ENCODE measurements at places on chromosomes 7 and 10.

- peaks cover 3% of the 10 kb centered on the region for H3K4me1 ChIP-seq
- no peaks in the 10 kb centered on the region for H3K36me3 ChIP-seq
- no peak overlapping the region for H3K27ac ChIP-seq
- DNase-seq, result no peak
- no peak overlapping the region for H3K4me3 ChIP-seq
Measured at GRCh38 chr7:121440857-121441503, 44.9 kb upstream of the FAM3C start.

GRCh38 chr7:73768641-73769480, 1.2 kb downstream of the CLDN3 start:
- no peak overlapping the region for H3K27ac ChIP-seq
- H3K36me3 ChIP-seq, result no peaks in the 10 kb centered on the region
- H3K27me3 ChIP-seq, result no peaks in the 10 kb centered on the region
- H3K4me3 ChIP-seq, result peak overlapping the region; percentile 18

DNA sequence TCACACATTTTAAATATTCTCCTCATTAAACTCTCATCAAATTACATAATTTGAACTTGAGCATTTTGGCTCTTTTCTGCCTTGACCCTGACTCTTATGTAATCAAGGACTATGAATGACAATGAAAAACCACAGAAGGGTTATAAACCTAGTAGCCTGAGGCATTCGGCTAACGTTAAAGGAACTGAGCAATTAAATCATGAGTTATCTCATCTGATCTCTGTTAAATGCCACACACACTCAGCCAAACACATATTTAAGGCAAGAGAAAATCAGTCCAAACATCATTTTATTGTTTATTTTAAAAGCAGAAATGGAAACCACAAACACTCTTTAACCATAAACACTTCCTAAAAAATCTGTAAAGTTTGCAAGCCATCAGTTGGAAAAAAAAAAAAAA, 204.3 kb downstream of the DGKI start:
- no peaks in the 10 kb centered on the region for H3K27me3 ChIP-seq
- no peaks in the 10 kb centered on the region for H3K36me3 ChIP-seq
- no peak overlapping the region for H3K4me3 ChIP-seq
- H3K4me1 ChIP-seq, result no peaks in the 10 kb centered on the region

DNA sequence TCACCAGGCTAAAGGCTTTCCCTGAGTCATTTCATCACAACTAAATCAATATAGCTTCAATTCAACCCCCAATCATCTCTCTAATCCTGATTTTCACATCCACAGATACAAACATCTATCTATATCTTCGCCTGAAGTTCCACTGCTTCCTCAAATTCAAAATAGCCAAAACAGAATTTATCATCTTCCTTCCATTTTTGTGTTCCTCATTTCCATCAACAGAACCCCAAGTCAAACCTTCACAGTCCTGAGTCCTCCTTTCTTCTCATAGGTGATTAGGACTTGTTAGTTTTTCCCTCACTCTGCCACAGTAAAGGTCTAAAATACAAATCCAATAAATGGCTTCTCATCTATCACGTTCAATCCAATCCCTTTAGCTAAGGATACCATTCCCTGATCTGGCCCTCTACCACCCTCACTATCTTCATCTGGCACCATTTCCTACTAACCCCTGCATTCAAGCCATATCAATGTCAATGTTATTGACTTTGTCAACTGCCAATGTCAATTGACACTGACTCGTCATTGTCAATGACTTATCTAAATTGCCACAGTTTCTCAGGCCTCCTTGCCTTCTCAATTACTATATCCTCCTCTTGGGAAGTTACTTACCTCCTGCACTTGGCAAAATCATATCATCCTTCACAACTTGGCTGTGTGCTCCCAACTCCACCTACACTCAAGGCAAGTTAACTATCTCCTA, 2.6 kb downstream of the HYCC1 start:
- no peak for DNase-seq
- no peak overlapping the region for H3K4me3 ChIP-seq
- H3K27me3 ChIP-seq, result no peaks in the 10 kb centered on the region
- no peak overlapping the region for H3K27ac ChIP-seq

DNA sequence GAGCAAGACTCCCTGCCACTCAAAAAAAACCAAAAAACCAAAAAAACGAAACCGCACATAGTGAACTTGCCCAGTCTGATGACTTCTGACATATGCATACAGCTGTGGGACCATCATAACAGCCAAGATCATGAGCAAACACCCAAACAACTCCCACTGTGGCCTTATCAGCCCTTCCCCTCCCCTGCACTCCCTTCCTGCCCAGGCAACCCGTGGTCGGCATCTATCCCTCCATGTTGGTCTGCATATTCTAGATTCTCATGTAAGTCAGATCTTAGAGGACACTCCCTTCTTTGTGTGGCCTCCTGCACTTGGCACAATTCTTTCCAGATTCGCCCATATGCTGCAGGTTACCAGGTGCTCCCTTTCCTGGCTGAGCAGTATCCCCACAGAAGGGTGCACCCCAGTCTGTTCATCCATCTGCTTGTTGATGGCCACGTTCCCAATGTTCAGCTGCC, 72.8 kb downstream of the GNA12 start:
- no peak for DNase-seq
- peak overlapping the region; percentile 5 for H3K27ac ChIP-seq
- H3K36me3 ChIP-seq, result no peaks in the 10 kb centered on the region
- peaks cover 4% of the 10 kb centered on the region for H3K4me1 ChIP-seq

- H3K4me1 ChIP-seq, result no peaks in the 10 kb centered on the region
- no peak for DNase-seq
- no peaks in the 10 kb centered on the region for H3K36me3 ChIP-seq
- no peaks in the 10 kb centered on the region for H3K27me3 ChIP-seq
Measured at GRCh38 chr7:98210513-98211220, 572 bp upstream of the BHLHA15 start.

DNA sequence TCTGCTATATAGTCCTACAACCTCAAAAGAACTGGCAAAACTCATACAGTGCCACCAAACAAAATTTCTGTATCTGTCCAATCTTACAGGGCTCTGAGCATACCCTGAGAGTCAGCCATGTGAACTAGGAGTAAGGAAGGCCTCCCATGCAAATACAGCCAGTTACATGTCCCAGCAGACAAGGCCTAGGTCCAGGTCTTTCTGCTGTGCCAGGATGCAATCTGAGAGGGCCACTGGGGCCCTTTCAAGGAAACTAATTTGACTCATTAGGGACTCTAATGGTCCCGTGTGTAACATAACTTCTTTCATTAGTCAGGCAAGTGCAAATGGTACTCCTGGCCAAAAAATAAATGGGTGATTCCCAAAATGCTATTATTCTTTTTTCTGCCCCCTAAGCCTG, 17.9 kb upstream of the HIBADH start:
- no peak overlapping the region for H3K4me3 ChIP-seq
- no peak for DNase-seq
- H3K36me3 ChIP-seq, result no peaks in the 10 kb centered on the region
- H3K27me3 ChIP-seq, result no peaks in the 10 kb centered on the region

DNA sequence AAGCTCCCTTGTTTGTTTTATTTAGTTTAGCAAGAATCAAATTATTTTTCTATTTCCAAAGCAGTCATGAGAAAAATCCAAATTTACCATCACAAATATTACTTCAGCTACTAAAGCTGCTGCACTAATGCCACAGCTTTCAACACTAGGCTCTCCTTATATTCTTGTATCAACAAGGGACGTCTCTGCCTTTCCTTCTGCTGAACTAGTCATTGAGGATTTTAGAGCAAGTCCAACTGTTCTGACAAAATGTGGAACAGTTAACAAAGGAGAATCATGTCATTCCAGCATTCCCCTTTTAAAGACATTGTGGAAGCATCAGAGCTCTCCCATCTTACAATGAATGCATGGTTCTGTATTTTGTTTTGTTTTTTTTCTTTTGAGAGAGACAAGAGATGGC, 28.6 kb downstream of the FAM13C start:
- H3K27ac ChIP-seq, result no peak overlapping the region
- H3K36me3 ChIP-seq, result no peaks in the 10 kb centered on the region
- no peaks in the 10 kb centered on the region for H3K27me3 ChIP-seq
- peaks cover 15% of the 10 kb centered on the region for H3K4me1 ChIP-seq

- DNase-seq, result no peak
- no peak overlapping the region for H3K27ac ChIP-seq
- no peaks in the 10 kb centered on the region for H3K36me3 ChIP-seq
- no peaks in the 10 kb centered on the region for H3K4me1 ChIP-seq
Measured at GRCh38 chr7:39892361-39892760, 57.7 kb upstream of the CDK13 start.

DNA sequence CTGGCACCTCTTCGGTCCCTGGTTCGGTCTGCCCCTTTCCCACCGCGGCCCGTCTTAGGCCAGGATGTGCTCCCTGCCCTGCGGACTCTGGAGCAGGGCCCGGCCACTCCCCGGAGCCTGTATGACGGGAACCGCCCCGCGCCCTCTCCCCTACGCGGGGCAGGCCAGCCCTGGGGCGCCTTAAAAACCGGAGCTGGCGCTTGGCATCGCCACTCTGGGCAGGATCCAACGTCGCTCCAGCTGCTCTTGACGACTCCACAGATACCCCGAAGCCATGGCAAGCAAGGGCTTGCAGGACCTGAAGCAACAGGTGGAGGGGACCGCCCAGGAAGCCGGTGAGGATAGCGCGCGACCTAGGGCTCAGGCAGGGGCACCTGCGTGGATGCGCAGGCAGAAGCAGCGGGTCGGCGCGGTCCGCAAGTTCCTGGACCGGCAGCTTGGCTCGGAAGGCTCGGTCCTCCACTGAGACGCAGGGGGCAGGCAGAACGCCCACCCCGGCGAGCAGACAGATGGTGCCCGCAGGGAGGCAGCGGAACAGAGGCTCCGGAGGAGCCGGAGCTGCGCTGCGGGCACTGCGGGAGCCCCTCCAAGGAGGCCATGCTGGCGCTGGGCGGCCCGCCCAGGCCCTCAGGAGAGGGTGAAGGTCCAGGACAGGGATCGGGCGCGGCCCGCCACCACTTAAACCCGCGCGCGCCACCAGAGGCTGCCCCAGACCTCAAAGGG, at the start of gene ADIRF:
ADIRF (plus strand) TSS at position 212 of the 723 bp plus-strand sequence; CDS start at position 275, 63 bp downstream.
- H3K4me3 ChIP-seq, result peak within 1 kb of the TSS; percentile 71
- peak; percentile 79 for DNase-seq
- H3K27me3 ChIP-seq, result no peaks in the 10 kb centered on the region
- peaks cover 21% of the 10 kb centered on the region for H3K4me1 ChIP-seq

GRCh38 chr7:84674236-84674913, 479.8 kb upstream of the SEMA3A start:
- no peak overlapping the region for H3K27ac ChIP-seq
- H3K4me1 ChIP-seq, result no peaks in the 10 kb centered on the region
- no peak overlapping the region for H3K4me3 ChIP-seq
- H3K36me3 ChIP-seq, result no peaks in the 10 kb centered on the region
- H3K27me3 ChIP-seq, result no peaks in the 10 kb centered on the region

GRCh38 chr7:32937344-32938174, 19.7 kb upstream of the FKBP9 start:
- DNase-seq, result peak; percentile 62
- H3K36me3 ChIP-seq, result no peaks in the 10 kb centered on the region
- no peak overlapping the region for H3K4me3 ChIP-seq
- no peak overlapping the region for H3K27ac ChIP-seq
- no peaks in the 10 kb centered on the region for H3K27me3 ChIP-seq

- H3K4me1 ChIP-seq, result no peaks in the 10 kb centered on the region
- no peak for DNase-seq
- H3K4me3 ChIP-seq, result no peak overlapping the region
Measured at GRCh38 chr10:78916227-78916626, 152.5 kb upstream of the ZMIZ1 start.

- H3K27me3 ChIP-seq, result no peaks in the 10 kb centered on the region
- no peaks in the 10 kb centered on the region for H3K4me1 ChIP-seq
- no peak for DNase-seq
- H3K27ac ChIP-seq, result no peak overlapping the region
- no peaks in the 10 kb centered on the region for H3K36me3 ChIP-seq
Measured at GRCh38 chr10:57785068-57785467, 482.6 kb downstream of the IPMK start.

DNA sequence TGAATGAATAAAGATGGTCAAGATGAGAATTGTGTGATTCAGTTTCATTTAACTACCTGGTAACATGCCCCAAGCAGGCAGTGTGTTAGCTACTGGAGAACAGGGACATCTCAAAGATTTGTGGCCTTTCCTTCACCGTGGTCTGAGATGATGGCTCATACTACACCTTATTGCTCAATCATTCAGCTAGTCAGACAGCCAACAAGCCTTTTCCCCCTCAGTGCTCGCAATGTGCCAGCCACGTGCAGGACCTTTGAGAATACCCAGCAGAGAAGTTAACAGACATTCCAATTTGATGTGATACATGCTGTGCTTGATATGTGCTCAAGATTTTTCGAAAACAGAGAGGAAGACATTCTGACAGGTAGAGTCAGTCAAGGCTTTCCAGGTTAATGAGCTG, 562.8 kb downstream of the SUGCT start:
- H3K4me1 ChIP-seq, result no peaks in the 10 kb centered on the region
- H3K36me3 ChIP-seq, result no peaks in the 10 kb centered on the region
- H3K4me3 ChIP-seq, result no peak overlapping the region
- no peak overlapping the region for H3K27ac ChIP-seq
- H3K27me3 ChIP-seq, result no peaks in the 10 kb centered on the region
- DNase-seq, result no peak

- H3K4me3 ChIP-seq, result no peak overlapping the region
- H3K36me3 ChIP-seq, result no peaks in the 10 kb centered on the region
- no peak for DNase-seq
- H3K4me1 ChIP-seq, result no peaks in the 10 kb centered on the region
- H3K27ac ChIP-seq, result no peak overlapping the region
Measured at GRCh38 chr7:68474661-68475216, 1123.5 kb upstream of the AUTS2 start.

DNA sequence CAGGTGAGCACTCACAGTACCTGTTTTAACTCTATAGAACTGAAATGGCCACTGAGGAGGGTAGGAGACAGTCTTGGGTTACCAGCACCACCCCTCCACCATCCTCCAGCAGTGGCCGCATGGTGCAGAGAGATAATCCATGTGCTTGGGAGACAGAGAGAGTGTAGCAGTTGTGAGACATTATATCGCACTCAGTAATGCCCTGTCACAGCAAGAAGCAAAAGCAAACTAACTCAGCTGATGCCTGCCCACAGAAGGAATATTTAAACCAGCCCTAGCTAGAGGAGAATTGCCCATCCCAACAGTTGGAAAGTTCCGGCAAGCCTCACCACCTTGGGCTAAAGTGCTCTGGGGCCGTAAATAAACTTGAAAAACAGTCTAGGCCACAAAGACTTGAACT, 58.8 kb upstream of the HBP1 start:
- no peak overlapping the region for H3K4me3 ChIP-seq
- H3K27me3 ChIP-seq, result no peaks in the 10 kb centered on the region
- H3K4me1 ChIP-seq, result no peaks in the 10 kb centered on the region
- H3K36me3 ChIP-seq, result no peaks in the 10 kb centered on the region

DNA sequence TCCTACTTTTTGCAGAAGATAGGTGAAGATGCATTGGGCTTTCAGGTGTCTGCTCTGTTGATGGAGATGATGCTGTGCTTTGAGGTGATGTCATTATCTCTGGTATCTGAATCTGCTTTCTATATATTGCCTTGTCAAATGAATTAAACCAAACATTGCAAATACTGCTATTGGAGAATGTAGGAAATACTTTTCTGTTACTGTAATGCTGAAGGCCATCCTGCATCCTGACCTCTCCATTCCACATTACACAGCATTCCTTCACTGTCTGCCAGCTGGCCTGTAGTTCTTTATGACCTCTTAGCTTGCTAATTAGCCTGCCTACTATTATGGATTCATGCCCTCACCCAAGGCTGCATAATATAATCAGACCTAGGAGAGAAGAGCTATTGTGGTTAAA, 73.2 kb downstream of the VCL start:
- no peaks in the 10 kb centered on the region for H3K36me3 ChIP-seq
- H3K4me3 ChIP-seq, result no peak overlapping the region
- peaks cover 7% of the 10 kb centered on the region for H3K4me1 ChIP-seq
- H3K27me3 ChIP-seq, result no peaks in the 10 kb centered on the region
- H3K27ac ChIP-seq, result no peak overlapping the region

All from ovary (tissue), 10 donors.